Stimulated activated CD8-positive, alpha-beta memory T cell treated with anti-CD3 and anti-CD28 coated beads, Interleukin-7, amount 100 ng/mL, for 1 hour (primary cell): ENCODE measurements at places on chromosomes 3 and 15.

GRCh38 chr15:41581110-41581509, 22.1 kb downstream of the TYRO3 start:
- no peak for DNase-seq

GRCh38 chr3:176378789-176379188, 818.5 kb downstream of the TBL1XR1 start:
- DNase-seq, result no peak

GRCh38 chr15:64847448-64847847, 5.7 kb downstream of the PLEKHO2 start:
- no peak for DNase-seq

- DNase-seq, result no peak
Observed at GRCh38 chr15:101463270-101463669, 26.2 kb downstream of the PCSK6 start.

- DNase-seq, result no peak
Observed at GRCh38 chr3:84194029-84194428, 764.8 kb upstream of the CADM2 start.

GRCh38 chr15:69760890-69761568, 308.4 kb downstream of the RPLP1 start:
- DNase-seq, result peak; percentile 62

DNA sequence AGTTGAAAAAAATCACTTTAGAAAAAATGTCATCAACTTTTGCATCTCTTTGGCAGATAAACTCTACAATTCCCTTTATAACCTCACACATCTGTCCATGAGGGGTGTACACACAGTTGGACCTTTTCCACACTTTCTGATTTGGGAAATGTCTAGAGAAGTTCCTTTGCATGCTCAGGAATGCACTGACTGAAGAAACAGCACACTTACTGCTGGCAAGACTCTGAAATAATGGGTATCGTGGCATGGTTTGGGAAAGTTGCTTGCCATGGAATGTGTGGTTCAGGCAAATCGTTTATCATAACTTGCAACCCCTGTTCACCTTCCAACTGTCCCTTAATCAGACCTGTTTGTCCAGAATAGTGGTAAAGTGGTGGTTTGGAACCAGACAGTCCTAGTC, 135.3 kb upstream of the TGFBR2 start:
- DNase-seq, result no peak

DNA sequence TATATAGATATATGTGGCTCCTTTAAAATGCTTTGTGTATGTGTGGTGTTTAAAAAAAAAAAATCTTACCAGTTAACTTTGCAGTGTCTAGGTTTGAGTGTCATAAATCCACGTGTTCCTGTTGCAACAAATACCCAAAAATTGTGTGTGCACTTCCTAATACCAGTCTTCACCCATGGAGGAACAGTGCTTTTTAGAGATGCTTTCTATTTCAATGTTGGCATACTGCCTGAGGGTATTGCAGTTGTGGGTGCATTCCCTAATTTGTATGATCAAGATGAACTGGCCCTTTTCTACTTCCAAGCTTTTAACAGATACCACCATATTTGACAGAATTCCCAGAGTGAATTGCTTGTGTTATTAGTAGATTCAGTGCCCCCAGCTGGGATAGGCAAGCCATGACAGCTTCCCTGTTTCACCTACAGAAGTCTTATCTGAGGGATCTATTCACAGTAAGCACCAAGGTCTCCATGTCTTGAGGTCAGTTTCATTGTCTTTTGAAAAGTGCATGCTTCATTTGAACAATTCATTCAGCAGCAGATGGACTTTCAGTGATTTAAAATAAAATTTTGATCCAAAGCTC, 68.9 kb upstream of the GOLGA6B start:
- no peak for DNase-seq

GRCh38 chr15:35606450-35606779, 60.5 kb upstream of the DPH6 start:
- no peak for DNase-seq

GRCh38 chr3:153439780-153440179, 277.8 kb downstream of the RAP2B start:
- DNase-seq, result no peak

DNA sequence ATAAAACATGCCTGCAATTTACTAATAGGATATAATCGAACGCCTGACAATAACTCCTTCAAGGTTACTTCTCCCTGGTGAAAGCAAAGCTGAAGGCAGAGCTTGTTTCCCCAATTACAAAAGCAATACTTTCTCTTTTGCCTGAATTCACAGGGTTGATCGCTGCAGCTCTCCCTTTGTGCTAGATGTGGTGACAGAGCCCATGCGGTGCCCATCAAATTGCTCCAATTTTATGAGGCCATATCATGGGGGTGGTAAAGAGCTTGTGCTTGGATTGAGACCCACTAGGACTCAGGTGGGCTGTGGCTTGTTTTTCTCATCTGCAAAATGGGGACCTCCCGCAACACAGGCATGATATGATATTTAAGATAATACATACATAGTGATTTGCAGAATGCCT, 143.4 kb downstream of the GREM1 start:
- DNase-seq, result no peak

GRCh38 chr3:72571052-72571451, 277.2 kb downstream of the SHQ1 start:
- no peak for DNase-seq

GRCh38 chr15:27865926-27866325, 233.2 kb downstream of the OCA2 start:
- no peak for DNase-seq

GRCh38 chr15:90459368-90459767, 70.4 kb upstream of the CRTC3 start:
- no peak for DNase-seq
